ENCODE measurements at places on chromosomes 2 and 18. TPM values are rescaled to one million over a fixed set of nuclear protein-coding genes. Genes with fewer than 3 reads are reported as not detected.

DNA sequence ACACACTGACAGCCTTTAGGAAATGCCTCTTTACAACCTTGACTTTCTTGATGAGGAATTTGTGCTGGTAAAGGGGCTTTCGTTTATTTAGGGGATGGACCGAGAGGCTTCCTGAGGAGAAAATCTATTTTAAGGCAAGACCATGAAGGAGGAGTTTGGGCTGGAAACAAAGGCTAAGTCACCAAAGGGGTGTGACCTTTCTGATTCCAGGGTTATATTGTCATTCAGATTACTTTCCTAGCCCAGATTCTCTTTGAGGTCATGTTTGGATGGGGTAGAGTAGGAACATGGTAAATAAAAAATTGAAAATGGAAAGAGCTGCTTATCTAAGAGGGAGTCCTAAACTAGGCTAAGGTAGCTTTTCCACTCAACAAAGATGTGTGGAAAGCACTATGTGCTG lies 77.1 kb upstream of the UGP2 start:
- DNase-seq, result no peak

DNA sequence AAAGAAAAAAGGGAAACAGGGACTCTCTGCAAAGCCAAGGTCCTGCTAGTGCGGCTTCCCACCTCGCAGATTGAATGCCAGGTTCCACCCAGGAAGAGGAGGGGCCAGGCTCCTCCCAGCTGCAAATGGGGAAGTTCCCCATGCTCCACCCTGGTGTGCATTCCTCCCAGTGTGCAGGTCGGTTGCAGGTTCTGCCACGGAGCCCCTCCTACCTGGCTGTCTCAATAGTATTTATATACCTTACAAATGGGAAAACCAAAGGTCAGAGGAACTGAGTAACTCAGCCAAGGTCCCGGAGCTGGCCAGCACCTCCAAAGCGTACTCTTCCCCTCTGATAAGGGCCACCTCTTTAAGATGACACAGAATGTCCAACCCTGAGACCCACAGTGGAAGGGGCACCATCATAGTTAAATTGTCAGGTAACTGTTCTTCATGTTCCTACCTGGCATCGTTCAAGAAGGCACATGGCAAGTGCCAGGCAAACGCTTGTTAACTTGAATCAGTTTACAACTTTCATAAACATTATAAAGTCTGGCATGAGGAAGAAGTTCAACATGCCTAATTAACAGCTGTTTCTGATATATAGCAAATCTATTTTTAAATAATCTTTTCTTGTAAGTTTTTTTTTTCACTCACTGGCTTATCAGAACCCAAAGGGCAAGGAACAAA lies 35.5 kb downstream of the POU3F3 start:
- DNase-seq, result no peak

GRCh38 chr2:42928692-42929545 lies 136.5 kb upstream of the HAAO start:
- no peak for DNase-seq

GRCh38 chr2:31222071-31222470 lies 4.8 kb upstream of the CAPN14 start:
- no peak for DNase-seq

Gene HOXD9
- 84.0 TPM for polyA plus RNA-seq

Gene C2orf69
- 14.7 TPM for polyA plus RNA-seq

Gene CELF4
- polyA plus RNA-seq, result 2.9 TPM

Gene CRYGD
- polyA plus RNA-seq, result not detected

Gene REG3A
- not detected for polyA plus RNA-seq

Measured in left kidney (tissue), 8 donors.